Heart right ventricle (tissue), 16 donors: ENCODE measurements at places on chromosomes 5 and 9. TPM values are rescaled to one million over a fixed set of nuclear protein-coding genes. Genes with fewer than 3 reads are reported as not detected.

RANBP3L gene
- total RNA-seq, result not detected

FBXO10 gene
- total RNA-seq, result 6.0 TPM

MCTP1 gene
- 4.1 TPM for total RNA-seq

LTC4S gene
- total RNA-seq, result 10.6 TPM

TAF1L gene
- not detected for total RNA-seq

MAP1B gene
- total RNA-seq, result 80.5 TPM

SYK gene
- total RNA-seq, result 3.4 TPM

SRA1 gene
- total RNA-seq, result 22.7 TPM

ITGA1 gene
- 27.4 TPM for total RNA-seq

CENPP gene
- total RNA-seq, result 3.0 TPM

PCDHB9 gene
- 0.60 TPM for total RNA-seq

RGS7BP gene
- total RNA-seq, result 2.6 TPM

GRAMD2B gene
- 32.5 TPM for total RNA-seq

FAF2 gene
- total RNA-seq, result 12.8 TPM

FOXD4L3 gene
- total RNA-seq, result not detected

C1QTNF2 gene
- 0.40 TPM for total RNA-seq

C9orf57 gene
- total RNA-seq, result not detected

SLC36A2 gene
- not detected for total RNA-seq

TBC1D9B gene
- 47.0 TPM for total RNA-seq

SHISAL2B gene
- total RNA-seq, result not detected

GFPT2 gene
- 3.9 TPM for total RNA-seq
